Activated T-helper 9 cell treated with anti-CD3 and anti-CD28 coated beads, Interleukin-2, amount 50 U/mL, for 16 hours (primary cell): ENCODE measurements at places on chromosomes 4 and X.

DNA sequence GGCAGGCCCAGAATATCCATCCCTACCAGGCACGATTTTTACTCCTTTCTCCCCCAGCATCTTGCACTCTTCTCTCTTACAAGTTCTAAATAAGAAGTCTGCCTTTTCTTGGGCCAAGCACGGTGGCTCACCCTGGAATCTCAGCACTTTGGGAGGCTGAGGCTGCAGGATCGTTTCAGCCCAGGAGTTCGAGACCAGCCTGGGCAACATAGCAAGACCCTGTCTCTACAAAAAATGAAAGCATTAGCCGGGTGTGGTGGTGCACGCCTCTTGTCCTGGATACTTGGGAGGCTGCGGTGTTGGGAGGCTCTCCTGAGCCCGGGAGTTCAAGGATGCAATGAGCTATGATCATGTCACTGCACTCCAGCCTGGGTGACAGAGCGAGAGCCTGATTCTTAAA, 64.8 kb downstream of the IRF2 start:
- no peak for DNase-seq

GRCh38 chr4:88858752-88859151, 161.1 kb upstream of the NAP1L5 start:
- no peak for DNase-seq

DNA sequence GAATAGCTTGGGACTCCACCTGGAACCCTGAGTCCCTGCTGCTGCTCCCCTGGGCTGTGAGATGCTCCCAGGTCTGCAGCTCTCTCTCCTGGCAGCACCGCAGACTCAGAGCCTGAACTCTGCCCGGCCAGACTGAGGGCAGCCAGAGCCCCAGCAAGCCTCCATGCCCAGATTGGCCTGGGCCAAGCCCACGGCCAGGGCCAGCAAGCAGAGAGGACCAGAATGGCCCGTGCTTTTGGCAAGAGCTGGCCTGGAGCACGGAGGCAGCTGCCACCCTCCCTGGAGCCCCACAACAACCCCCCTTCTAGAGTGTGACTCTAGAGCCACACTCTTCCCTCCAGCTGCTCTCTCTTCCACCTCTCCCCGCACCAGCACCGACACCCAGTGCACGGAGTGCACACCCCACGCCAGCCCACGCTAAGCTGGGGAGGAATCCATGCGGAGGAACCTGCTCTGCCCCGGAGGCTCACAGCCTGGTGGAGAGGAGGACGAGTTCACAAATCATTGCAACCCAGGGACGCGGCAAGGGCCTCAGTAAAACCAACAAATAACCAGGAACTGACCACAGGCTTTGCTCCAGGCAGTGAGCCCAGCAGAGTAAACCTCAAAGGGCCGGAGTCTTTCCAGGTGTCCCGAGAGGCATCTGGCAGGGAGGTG, 110.3 kb downstream of the HMX1 start:
- DNase-seq = no peak

GRCh38 chr4:174940002-174940401, 21.8 kb downstream of the ADAM29 start:
- no peak for DNase-seq

GRCh38 chr4:119026662-119027444, 108.8 kb upstream of the MYOZ2 start:
- no peak for DNase-seq

- no peak for DNase-seq
Observed at GRCh38 chrX:104482757-104483156, 83.2 kb upstream of the IL1RAPL2 start.

GRCh38 chrX:139930916-139931645, 1.8 kb downstream of the ATP11C start:
- DNase-seq = peak; percentile 4

- DNase-seq = no peak
Observed at GRCh38 chr4:8404791-8405515, 35.6 kb downstream of the ACOX3 start.

GRCh38 chr4:120616-121015, 3.7 kb upstream of the ZNF718 start:
- DNase-seq = no peak

DNA sequence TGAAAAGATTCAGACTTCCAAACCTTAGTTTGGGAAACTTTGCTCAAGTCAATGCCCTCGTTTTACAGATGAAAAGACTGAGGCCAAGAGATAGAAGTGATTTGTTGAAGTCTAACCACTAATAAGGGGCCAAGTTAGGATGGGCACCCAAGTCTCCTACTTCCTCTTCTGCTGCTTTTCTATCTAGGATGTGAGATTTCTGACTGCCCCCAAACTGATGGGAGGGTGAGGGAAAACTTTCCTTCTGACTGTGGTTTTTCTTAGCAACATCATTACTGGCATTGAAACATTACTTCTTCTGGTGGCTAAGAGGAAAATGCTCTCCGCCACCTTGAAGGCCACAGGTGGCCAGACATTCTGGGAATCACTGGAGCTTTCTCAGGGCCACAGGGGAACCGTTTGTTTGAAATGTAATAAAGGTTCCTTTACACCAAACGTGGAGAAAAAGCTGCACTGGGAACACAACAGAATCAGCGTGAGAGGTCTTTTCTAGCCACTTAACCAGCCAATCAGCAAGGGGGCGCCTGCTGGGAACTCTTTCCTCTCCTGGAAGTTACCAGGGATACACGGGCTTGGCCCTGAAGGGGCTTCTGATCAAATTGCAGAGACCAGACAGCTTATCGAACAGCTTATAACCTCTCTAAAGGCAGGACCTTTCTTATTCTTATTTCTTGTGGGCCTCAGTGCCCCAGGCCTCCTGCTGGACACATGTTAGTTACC, 115.9 kb upstream of the TEX13D start:
- DNase-seq = no peak

- no peak for DNase-seq
Observed at GRCh38 chr4:25865586-25865985, 2.8 kb upstream of the SEL1L3 start.

DNA sequence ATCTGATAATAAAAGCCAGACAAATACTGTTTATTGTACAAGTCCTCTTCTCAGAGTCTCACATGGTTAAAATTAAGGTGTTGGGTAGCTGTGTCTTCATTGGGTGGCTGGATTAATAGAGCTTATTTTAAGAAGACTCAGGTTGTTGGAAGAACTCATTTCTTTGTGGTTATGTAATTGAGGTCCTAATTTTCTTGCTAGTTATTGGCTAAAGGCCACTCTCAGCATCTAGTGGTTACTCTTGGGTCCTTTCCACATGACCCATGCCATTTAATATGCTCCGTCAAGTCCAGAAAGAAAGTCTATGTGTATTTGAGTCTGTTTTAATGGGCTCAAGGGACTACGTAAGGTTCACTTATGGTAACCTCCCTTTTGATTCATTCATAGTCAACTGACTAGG, 1668.6 kb upstream of the AGA start:
- no peak for DNase-seq

DNA sequence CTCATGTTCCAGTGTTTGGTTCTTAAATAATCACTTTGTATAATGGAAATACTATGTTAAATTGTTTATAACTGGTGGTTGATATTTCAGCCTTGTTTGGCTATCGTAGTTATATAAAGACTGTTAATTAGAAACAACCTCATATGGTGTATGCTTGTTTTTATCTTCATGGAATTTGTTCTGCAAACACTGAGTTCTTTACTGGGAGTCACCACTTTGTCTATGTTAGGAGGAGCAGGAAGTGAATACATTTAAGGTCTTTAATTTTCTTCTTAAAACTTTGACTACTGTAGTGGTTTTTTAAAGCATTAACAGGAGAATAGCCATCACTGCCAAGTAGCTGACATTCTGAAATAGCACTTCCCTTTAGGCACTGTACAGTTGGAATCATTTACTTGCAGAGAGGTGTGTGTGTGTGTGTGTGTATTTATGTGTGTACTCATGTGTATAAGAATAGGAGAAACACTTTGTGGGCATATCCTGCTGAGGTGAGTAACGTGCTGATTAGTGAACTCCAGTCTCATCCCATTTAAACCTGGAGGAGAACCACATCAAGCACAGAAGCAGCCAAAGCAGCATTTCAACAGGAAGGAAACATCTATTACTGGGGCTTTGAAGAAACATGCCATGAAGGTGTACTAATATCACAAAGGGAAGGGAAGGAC, 37.8 kb downstream of the TET2 start:
- DNase-seq = no peak

GRCh38 chr4:61200916-61201526, 895 bp downstream of the ADGRL3 start:
- DNase-seq = no peak

- no peak for DNase-seq
Observed at GRCh38 chr4:23945451-23946017, 55.7 kb upstream of the PPARGC1A start.

GRCh38 chr4:148740701-148741100, 298.5 kb upstream of the NR3C2 start:
- DNase-seq = no peak

DNA sequence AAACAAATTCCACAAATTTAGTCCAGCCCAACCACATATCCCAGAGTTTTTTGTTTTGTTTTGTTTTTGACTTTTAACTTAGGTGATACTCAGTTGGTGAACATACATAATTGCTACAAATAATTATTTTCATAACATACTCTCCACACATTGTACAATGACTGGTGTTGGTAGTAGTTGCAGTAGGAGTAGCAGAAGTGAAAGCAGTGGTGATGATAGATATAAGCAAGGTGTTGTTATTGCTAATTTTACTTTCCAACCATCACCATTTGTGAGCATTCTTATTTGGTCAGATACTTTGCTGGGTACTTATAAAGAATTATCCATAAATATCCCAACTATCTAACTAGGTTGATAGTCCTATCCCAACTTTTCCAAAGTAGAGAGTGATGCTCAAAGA, 47.3 kb downstream of the ARHGAP24 start:
- no peak for DNase-seq

DNA sequence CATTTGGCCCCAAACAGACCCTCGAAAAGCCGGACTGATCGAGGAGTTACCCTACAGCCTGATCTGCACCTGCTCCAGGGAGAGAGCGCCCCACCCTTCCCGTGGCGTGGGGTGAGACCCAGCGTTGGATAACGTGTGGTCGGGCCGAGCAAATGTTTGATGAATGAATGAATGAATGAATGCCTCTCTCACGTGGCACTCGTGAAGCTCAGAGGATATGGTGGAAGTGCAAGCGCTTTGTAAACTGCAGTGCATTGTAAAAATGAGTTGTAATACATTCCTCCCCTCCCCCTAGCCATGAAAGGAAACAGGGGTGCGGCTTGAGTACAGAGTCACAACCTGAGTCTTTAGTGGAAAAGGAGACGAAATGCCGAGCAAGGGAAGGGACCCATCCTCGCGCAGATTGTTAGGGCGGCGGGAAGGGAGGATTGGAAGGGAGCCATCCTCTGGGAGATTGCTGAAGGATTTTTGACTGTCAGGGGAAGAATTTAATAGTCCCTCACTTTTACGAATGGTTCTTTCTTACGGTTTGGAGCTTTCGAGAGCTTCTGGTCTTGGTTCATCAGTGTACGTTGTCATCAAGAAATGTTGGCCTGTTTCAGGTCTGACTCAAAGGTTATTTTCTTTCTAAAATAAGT, 772 bp upstream of the FBXW7 start:
- peak; percentile 51 for DNase-seq

DNA sequence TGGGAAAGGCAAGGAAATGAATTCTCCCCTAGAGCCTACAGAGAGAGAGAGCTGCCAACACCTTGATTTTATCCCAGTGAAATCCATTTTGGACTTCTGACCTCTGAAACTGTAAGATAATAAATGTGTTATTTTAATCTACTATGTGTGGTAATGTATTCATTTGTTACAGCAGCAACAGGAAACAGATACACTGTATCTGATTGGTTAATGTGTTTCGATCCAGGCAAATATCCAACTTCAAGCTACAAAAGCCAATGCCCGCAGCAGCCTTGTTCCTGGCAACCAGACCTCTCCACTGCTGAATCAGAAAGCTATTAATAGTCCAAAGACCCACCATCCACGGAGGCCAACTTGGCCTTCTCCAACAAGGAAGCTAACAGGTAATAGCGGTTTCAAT, 318.1 kb downstream of the PTTG2 start:
- DNase-seq = no peak

- DNase-seq = no peak
Observed at GRCh38 chr4:109032671-109033070, 269.8 kb downstream of the COL25A1 start.

GRCh38 chr4:118950224-118950623, 61.6 kb downstream of the SYNPO2 start:
- no peak for DNase-seq

DNA sequence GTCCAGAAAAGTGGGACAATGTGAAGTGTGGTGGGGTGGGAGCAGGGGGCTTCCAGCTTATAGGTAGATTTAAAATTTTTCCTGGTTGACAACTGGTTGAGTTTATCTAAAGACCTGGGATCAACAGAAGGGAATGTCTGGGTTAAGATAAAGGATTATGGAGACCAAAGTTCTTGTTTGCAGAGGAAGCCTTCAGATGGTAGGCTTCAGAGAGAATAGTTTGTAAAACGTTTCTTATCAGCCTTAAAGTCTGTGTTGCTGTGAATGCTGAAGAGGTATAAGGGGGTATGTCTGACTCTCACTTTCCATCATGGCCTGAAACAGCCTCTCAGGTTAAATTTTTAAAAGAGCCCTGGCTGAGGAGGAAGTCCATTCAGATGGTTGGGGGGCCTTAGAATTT, 20.5 kb downstream of the MGST2 start:
- DNase-seq = no peak

DNA sequence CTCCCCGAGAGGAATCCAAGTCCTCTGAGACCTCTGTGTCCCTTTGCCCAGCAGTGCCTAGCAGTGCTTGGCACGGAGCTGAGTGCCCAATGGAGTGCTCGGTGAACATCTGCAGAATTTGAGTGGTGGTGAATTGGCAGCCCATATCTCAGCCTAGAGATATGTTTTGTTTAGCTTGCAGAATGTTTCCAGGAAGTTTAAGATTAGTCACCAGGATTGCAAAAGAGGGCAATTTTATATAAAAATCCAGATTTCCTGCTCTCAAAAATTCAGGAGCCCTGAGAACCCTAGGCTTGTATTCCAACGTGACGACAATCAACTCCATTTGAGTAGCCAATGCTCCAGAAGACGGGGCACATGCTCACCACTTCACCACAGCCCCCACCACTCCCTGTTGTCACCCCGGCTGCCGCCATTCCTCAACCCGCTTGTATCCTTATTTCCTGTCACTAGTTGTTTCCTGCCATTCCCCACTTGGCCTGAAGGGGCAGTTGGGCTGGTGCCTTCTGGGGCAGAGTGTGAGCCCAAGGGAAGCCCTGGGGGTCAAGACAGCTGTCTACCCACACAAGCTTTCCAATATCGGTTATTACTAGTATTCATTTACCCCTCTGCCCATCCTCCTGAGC, 116.9 kb downstream of the EFNB1 start:
- no peak for DNase-seq

GRCh38 chr4:8220661-8221450, 21.8 kb downstream of the SH3TC1 start:
- DNase-seq = no peak

DNA sequence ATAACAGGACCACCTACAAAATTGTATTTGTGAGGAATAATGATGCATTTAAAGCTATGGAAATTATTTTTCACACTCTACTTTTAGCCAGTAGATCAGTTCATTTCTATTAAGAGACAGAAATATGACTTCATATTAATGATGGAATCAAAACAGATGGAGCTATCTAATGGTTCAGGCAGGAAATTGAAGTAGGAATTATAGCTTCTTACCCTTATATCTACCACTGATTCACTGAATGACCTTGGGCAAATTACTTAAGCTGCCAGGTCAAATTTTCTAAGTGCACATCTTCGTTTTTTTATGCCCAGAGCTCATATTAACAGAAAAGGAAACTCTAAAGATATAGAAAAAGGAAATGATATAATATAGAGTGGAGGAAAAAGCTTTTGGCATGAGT, 323.1 kb downstream of the PCDH10 start:
- no peak for DNase-seq
